ENCODE measurements at places on chromosomes 12 and 14. TPM values are rescaled to one million over a fixed set of nuclear protein-coding genes. Genes with fewer than 3 reads are reported as not detected.

GRCh38 chr14:22226381-22226780 is 362.6 kb downstream of the DAD1 start:
- DNase-seq, result no peak

- no peak for DNase-seq
Measured at GRCh38 chr12:106644335-106645073, 61.7 kb downstream of the RFX4 start.

- DNase-seq, result no peak
Measured at GRCh38 chr12:105240228-105240627, 4.3 kb upstream of the APPL2 start.

GRCh38 chr12:105157606-105158005 is 50.1 kb downstream of the WASHC4 start:
- no peak for DNase-seq

DNA sequence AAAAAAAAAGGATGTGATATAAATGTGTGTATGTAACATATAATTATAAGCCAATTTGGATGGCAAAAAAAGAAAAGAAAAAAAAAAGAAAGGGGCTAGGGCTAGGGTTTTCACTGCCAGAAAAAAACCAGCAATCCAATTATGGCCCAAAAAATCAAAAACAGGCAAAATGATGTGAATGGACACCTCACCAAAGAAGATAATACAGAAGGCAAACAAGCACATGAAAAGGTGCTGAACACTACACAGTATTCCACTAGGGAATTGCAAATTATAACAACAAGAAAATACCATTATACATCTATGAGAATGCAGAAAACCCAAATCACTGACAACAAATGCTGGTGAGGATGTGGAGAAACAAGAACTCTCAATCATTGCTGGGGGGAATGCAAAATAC is 12.1 kb upstream of the MIPOL1 start:
- no peak for DNase-seq

- DNase-seq, result no peak
Measured at GRCh38 chr14:95356245-95356869, 36.6 kb upstream of the CLMN start.

DNA sequence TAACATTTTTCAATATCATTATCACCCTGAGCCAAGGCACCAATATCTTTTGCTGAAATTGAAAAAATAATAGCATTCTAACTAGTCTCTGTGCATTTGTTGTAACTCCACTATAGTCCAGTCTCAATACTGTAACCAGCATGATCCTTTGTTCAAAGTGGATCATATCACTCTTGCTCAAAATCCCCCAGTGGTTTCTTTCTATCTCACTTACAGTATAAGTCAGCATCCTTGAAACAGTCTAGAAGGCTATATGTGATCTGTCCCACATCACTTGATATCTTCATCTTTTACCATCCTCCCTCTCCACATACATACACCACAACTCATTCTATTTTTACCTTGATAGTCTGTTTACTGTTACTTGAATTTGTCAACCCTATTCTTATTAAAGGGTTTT is 435.7 kb downstream of the CCER1 start:
- no peak for DNase-seq

GRCh38 chr12:100404769-100405407 is 48.0 kb downstream of the SLC17A8 start:
- no peak for DNase-seq

The DPY19L2 gene
- total RNA-seq, result 11.0 TPM

The AGAP2 gene
- total RNA-seq, result 2.6 TPM

The MYH6 gene
- total RNA-seq, result not detected

The CAPZA3 gene
- total RNA-seq, result not detected

The KRT2 gene
- not detected for total RNA-seq

Measured in adrenal gland (tissue), 19 donors.